Fibroblast of skin of scalp (primary cell): ENCODE measurements at places on chromosomes 5 and 9.
A peak's percentile ranks its signal among the peaks of the same experiment; 100 is the strongest.

- DNase-seq = no peak
Measured at GRCh38 chr5:58224661-58225060, 235.2 kb downstream of the PLK2 start.

DNA sequence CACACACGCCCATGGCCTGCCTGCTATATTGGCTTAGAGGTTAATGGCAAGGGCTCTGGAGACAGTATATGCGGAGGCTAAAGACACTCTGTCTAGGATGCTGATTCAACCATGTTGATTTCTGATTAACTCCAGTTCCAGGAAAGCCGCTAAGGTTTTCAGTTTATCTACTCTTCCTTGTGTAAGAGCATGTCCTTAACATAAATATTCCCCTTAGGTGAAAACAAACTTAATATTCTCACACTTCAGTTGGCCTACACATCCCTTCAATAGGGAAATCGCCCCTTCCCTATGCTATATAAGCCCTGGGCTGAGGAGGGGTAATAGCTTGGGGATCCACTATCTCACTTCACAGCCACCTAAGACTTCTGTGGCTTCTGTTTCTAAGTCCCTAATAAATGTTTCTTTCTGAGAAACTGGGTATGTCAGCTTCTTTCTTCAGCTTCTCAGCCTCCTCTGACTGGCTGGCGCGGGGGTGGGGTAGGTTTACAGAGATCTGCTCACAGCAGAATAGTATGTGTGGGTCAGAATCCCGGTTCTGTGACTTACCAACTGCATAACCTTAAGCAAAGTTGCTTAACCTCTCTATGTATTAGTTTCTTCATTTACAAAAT is 4.3 kb upstream of the GPX3 start:
- no peak for DNase-seq

GRCh38 chr5:83614841-83615240 is 105.8 kb downstream of the HAPLN1 start:
- no peak for DNase-seq

DNA sequence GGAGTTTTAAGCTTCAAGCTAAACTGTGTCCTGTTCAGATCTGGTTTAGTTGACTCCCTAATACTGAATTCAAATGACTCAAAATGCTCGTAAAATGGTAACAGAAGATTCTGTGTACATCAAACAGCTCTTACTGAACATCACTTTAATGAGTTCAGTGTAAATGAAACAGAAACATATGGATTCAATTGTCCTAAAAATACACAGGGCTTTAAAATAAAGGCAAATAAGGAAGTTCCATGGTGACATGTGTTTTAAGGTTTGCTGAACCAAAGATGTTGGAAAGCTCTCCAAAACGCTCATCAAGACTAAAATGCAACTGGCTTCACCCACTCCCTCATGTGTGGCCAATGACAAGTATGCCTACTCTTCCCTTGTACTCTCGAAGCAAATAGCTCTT is 340.0 kb upstream of the PIK3R1 start:
- DNase-seq = peak; percentile 22

- no peak for DNase-seq
Measured at GRCh38 chr9:89919171-89919681, 314.4 kb downstream of the GADD45G start.

GRCh38 chr5:149433524-149434131 is 54.5 kb upstream of the IL17B start:
- DNase-seq = peak; percentile 94

- no peak for DNase-seq
Measured at GRCh38 chr9:80883426-80883825, 805.9 kb downstream of the TLE1 start.

GRCh38 chr9:37531699-37532098 is 44.5 kb downstream of the FBXO10 start:
- no peak for DNase-seq

- no peak for DNase-seq
Measured at GRCh38 chr5:57405984-57406383, 76.6 kb downstream of the ACTBL2 start.

DNA sequence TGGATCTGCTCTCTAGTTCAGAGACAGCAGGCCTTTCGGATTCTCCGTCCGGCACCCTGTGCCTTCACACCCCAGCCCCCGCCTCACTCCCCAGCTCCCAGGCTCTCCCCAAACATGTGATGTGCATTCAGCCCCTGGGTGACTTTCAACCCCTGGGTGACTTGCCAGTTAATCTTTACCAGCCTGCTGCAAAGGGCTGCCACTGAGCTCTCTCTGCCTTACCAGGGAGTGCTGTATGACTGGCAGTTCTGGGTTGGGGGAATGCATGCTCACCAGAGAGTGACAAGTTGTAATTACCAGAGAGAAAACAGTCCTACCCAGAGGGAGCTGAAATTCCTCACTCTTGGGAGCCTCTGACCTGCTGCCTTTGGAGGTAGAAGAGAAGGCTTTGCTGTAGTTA is 4.9 kb upstream of the ADRA1B start:
- DNase-seq = no peak

DNA sequence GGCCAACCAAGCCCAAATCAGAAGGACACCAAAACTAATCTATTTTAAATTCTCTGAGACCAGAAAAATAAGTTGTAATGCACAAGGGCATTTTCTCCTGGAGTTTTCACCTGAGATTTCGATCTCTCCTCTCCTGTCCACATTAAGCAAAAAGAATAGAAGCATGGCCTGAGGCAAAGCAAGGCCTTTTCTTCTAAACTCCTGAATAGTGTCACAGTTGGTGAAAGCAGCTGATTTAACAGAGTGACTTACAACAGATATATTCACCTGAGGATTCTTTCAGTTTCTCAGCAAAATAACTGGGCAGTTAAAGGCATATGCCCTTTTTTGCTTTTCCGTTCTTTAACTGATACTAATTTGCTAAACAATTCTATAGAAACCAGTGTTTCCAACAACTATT is 547.7 kb downstream of the EFNA5 start:
- no peak for DNase-seq

DNA sequence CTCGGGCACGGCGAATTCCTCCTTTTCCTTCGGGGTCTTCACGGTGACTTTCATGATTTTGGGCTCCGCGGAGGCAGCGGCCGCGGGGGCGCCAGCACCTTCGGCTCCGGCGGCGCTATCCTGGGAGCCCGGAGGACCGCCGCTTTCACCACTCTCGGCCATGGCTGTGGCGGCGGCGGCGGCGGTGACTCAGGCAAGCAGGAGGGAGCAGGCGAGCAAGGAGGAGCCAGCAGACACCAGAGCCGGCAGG is 315 bp downstream of the UBQLN1 start:
- peak; percentile 80 for DNase-seq

- DNase-seq = peak; percentile 57
Measured at GRCh38 chr9:87282538-87282937, 215.1 kb upstream of the DAPK1 start.

DNA sequence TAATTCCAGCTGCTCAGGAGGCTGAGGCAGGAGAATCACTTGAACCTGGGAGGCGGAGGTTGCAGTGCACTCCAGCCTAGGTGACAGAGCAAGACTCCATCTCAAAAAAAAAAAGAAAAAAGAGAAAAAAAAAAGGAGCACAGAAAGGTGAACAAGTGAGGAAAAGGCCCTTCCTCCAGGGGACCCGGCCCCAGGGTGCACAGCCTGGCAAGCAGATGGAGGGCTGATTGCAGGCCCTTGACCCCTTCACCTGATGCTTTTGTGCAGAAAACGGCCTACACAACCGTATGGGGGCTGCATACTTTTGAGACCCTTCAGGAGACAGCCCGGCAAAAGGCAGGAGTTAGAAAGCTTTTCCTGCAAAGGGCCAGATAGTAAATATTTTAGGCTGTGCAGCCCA is 33.9 kb downstream of the HRH2 start:
- DNase-seq = no peak

DNA sequence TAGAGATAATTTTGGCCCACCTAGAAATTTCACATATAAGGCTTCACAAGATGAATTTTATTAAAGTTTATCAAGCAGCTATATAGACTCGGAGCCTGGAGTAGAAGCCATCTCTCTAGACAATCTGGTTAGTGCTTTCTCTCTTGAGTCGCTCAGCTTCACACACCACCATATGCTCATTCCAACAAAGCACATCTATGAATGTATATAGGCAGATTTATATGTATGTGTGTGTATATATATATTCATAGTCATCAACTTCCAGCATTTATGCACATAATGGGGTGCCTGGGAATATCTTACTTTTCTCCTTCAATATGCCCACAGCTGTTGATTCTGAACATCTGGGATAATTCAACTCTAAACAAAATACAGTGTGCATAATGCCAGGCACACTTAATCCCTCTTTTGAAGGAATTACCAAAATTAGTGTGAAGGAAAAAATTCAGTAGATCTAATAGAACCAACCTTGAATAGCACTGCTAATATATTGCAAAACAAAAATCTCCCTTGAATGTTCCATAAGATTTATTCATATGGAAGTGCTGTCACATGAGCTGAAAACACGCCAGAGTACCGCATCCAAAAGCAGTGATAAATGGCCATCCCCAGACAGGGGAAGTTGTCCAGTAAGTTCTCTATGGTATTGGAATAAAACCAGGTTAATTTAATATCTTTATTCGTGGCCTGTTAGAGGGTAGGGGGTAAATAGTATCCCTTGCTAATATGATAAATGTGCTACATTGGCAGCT is 56.0 kb upstream of the MOCS2 start:
- no peak for DNase-seq

GRCh38 chr9:105436783-105437182 is 11.1 kb upstream of the FSD1L start:
- no peak for DNase-seq

DNA sequence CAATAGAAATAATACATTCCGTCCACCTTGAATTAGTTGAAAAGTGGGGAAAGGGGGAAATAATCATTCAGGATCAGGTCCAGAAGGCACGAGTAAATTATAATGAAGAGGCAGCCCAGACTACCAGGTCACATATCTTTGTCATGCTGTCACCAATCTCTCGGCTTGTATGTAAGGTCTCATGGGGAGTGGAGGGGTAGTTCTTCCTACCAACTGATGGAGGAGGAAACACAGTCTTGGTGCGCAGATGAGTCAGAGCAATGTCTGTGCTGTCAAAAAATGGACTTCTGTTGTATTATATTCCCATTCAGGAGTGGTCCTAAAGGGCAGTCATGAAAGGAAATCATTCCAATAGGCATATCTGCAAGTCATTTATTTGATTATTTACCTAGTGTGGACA is 164.2 kb upstream of the PTGER4 start:
- no peak for DNase-seq

DNA sequence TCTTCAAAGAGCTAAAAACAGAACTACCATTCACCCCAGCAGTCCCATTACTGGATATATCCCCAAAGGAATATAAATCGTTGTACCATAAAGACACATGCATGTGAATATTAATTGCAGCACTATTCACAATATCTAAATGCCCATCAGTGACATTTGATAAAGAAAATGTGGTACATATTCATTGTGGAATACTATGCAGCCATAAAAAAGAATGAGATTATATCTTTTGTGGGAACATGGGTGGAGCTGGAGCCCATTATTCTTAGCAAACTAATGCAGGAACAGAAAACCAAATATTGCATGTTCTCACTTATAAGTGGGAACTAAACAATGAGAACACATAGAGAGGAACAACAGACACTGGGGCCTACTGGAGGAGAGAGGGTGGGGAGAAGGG is 38.7 kb downstream of the FCHO2 start:
- no peak for DNase-seq

DNA sequence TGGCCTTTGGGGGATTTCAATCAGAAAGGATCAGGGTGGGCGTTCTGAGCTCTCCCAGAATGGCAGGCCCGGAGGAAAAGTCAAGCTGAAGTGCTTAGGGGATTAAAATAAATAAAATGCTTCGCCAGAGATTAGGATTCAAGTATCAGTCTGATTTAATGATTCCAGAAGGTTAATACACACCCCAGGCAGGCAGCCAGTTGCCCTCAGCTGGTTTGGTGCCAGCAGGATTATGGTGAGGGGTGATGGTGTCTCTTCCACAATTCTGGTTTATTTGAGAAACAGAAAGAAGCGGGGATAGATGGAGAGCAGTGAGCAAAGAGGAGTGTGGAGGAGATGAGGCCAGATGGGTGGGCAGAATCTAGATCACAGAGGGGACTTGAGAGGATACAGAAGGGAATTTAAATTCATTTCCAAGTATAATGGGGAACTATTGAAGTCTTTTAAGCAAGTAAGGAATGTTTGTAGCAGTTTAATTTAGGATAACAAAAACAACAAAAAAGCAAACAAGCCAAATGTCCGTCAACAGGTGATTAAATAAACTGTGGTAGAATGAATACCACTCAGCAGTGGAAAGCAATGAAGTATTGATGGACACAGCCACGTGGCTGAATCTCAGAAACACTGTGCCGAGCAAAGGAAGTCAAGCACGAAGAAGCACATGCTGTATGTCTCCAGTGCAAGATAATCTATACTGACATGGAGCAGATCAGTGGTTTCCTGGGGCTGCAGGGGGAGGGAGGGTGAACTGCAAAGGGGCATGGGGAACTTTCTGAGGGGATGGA is 297.7 kb downstream of the MSX2 start:
- no peak for DNase-seq

DNA sequence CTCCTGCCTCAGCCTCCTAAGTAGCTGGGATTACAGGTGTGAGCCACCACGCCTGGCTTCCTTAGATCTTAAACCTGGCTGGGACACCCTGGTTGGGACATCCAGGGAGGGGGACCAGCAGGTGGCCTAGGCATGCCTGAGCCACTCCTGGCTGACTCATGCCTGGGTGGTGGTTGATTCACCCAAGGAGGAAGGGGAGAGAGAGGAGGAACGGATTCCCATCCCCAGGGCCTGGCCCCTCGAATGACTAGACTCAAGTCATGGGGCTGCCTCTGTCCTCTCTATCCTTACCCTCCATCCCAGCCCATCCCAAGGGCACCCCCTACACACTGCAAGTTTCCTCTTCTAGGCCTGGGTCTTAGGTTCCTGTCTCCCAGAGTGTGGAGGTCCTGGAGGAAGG is 12.7 kb downstream of the EEIG1 start:
- DNase-seq = peak; percentile 71

DNA sequence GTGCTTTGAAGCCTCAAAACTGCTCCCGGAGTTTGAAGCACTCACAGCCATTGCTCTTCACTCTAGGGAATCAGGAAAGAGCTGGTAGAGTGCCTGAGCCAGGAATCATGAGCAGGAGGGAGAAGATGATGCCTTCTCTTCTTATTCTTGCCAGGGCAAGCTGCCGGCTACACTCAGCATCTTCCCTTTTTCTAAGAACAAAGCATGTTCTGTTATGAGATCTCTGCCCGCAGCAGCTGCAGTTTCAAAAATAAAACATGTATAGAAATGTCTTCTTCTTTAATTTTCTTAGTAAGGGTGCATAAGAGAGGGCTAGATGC is 57.9 kb upstream of the RICTOR start:
- no peak for DNase-seq

GRCh38 chr5:168303393-168304025 is 12.1 kb downstream of the WWC1 start:
- no peak for DNase-seq
